ENCODE measurements at places on chromosomes 1 and 21.

- no peak for DNase-seq
These were observed 54.0 kb upstream of the BEND5 start for GRCh38 chr1:48830715-48831114.

DNA sequence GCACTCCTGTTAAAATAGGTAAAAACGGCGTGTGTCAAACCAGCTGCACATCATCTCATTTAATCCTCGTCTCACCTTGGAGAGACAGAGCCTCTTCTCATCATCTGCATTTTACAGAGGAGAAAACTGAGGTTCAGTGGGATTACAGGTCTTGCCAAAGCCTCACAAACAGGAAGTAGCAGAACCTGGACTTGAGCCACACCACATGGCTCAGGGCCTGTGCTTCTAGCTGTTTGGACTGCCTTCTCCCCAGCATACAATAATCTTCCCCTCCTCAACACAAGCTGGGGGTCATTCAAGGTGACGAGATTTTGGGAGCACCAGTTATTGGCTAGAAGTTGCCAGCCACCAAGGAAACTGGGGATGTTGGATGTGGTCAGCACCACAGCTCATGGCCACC, 167.9 kb upstream of the ZC3H12A start:
- DNase-seq, result no peak

GRCh38 chr1:201294876-201295275, 11.6 kb downstream of the PKP1 start:
- DNase-seq, result no peak

DNA sequence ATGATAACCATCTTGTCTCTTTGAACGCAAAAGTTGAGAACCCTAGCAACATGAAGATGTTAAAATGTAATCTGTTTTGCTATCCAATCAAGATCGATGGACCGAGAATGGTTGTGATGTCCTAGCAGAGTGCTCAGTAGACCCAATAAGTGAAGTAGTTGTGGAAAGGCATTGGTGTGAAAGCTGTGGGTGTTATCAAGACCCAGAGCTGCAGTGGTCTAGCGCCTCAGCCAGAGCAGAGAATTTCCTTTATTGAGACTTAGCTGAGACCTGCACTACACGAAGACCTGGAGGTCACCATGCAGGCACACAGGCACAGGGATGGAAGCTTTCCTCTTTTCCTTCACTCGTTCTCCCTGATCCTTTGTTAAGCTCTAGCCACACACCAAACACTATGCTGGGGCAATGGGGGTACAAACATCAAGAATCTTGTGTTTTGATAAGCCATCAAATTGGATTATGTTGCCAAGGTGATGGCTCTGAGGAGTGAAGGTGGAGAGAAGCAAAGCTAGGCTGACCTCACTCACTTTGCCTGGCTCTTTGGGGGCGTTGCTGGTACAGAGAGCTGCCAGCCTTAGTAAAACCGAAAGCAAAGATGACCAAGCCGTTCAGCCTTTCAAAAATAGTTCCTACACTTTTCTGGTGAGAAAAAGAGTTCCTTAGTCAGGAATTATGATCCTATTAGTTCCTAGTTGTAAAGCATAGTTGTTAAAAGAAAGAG, 24.1 kb downstream of the METTL13 start:
- peak; percentile 17 for DNase-seq

GRCh38 chr1:5810553-5811270, 181.5 kb downstream of the NPHP4 start:
- no peak for DNase-seq

DNA sequence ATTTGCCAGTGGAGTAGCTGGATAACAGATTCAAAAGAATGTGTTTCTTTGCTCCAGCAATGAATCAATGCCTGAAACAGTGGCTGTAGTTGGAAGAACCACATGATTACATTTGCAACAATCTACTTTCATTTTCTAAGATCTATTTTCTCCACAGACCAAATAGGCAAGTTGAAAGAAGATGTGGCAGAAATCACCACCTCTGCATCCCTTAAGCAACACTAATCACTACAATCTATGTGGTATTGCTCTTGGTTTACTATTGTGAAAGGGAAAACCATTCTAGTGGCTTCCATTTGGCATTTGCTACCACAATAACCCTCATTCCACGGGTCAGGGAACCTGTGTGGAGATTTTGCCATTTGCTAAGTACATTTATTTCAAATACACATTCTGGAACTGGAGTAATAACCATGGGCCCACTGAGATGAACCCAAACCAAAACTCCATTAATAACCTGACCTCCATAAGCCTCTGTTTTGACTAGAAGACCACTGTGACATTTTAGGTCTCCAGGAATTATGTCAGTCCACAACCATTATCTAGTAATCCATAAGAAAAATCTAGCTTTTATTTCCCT, 66.3 kb downstream of the C1orf185 start:
- DNase-seq, result no peak

DNA sequence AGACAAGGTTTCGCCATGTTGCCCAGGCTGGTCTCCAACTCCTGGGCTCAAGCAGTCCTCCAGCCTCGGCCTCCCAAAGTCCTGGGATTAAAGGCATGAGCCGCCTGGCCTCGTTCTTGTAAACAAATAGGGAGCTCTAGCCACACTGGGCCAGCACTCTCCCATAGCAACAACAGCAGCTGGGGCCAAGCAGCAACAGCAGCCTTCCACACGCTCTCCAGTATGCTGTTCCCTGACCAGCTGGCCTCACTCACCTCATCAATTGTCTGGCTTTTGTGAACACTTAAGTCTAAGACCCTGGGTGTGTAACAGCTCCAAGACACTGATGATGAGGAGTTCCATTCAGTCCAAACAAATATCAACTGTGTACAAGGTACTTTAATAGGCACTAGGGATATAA, 16.9 kb upstream of the GLIS1 start:
- DNase-seq, result no peak

DNA sequence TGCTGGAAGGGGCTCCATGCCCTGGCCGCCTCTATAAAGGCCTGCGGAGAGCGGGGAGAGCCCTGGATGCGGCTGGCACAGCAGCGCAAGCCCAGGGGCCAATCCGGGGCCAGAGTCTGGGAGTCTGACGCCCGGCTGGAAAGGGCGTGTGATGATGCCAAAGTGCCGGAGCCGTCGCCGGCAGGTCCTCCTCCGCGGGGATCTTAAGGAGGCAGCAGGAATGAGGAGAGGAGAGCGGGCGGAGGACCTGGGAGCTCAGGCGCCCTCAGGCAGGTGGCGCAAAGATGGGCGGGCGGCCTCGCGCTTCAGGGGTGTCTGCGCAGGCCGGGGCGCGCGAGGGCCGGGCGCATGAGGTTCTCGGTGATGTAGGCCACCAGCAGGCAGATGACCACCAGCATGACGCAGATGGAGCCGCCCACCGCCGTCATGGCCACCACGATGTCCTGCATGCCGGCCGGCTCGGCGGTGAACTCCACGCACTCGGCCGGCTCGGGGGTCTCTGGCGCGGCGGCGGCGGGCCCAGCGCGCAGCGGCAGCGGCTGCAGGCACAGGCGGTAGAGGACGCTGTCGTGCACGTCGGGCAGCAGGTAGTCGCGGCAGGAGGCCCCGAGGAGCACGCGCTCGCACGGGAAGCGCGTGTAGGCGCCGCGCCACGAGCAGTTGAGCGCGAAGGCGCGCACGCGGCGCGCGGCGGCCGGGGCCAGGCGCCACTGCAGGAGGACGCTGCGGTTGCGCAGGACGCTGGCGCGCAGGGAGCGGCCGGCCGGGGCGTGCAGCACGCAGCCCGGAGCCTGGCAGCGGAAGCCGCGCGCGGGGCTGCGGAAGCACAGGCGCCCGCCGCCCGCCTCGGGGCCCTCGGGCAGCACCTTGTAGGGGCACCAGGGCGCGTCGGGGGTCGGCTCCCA, 653 bp downstream of the FNDC10 start:
- peak; percentile 30 for DNase-seq

GRCh38 chr1:246566813-246567645, 773 bp downstream of the CNST start:
- DNase-seq, result peak; percentile 28
